DMS153 (cell line): ENCODE measurements at places on chromosomes 3 and 15.

DNA sequence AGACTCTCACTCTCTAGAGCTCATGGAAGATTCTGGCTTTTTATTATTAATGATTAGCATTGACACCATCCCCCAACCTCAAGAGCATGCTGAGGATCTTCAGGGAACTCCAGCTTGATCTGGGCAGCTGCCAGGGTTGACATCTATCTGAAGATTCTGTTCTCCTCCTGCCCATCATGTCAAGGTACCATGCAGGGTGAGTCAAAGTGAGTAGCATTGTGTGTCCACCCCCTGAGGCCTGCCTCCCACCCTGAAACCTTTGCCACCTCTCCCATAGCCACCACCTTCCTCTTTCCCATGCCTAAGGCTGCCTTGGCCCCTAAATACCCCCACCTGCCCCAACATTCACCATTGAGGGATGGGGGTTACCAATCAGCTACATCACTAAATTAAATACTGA is 70.1 kb upstream of the SLCO3A1 start:
- no peak for DNase-seq

DNA sequence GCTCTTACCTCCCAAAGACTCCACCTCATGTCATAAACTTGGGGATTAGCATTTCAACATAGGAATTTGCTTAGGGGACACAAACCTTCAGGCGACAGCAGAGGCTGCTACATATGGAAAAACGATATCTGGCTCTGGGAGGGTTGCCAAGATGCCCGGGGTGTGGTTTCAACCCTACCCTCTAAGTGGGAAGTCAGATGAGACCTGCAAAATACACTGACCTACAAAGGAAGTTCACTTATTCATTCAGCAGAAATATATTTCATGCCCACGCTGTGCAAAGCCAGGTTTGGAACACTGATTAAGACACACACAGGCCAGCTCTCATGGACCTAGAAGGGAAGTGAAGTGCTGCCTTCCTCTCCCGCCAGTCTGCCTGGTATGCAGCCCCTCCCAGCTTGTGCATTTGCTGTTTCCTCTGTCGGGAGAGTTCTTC is 239.3 kb downstream of the FEZF2 start:
- no peak for DNase-seq

DNA sequence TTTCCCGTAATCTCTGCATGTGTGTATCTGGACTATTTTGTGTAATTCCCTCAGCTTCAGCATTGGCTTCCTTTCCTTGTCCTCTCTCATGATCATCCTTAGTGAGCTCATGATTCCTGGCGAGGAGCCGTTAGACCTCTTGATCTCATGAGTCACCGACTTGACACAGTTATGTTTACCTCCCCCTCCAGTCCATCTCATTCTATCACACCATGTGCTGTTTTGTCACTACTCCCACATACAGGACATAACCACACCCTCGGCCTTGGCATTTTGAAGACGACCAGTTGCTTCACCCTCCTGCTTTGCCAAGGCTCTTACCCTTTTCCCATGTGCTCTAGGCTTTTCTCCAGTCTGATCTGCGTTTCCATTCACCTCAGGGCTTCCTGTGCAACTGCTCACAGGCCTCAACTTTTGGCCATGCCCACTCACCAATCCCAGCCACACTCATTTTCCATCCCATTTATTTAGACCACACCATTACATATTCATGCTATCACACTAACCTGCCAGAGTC is 41.5 kb downstream of the CP start:
- peak; percentile 6 for DNase-seq

DNA sequence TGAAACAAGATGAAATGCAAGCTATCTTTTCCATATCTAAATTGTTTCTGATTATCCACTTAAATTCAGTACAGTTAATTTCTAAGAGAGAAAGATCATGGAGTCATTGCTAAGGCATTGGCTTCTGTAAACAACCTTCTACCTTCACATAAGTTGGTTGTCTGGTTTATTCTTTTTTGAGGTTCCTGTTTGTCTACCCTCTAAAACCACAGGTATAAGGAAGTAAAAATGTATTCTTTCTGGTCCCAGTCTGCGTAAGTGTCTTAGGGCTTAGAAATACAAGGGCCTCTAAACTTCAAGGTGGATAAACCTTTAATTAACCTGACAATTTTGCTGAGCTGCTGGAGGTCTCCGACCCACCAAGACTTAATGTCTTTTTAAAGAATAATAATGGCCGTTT is 3.6 kb upstream of the ATOSA start:
- no peak for DNase-seq

- DNase-seq = no peak
These were observed 105.8 kb downstream of the LSAMP start for GRCh38 chr3:116339441-116340028.

GRCh38 chr3:61691466-61691865 is 130.1 kb downstream of the PTPRG start:
- DNase-seq = no peak

GRCh38 chr15:100918034-100918689 is 995 bp upstream of the LRRK1 start:
- DNase-seq = no peak

DNA sequence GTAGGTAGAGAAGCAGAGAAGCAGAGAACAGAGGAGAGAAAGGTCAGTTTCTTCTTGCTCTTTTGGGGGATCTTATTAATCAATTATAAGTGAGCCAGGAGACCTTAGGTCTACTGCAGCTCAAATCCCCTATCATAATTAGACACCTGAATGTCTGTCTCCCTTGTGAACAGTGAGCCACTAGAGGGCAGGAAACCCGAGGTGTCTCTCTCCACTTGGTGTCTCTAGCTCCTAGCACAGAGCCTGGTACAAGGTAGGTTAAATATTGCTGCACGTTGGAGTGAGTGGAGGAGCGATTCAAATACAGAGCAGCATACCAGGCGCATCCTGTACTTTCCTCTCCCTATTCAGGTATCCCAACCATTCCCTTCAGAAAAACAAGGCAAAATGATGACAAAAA is 2.0 kb upstream of the ST8SIA2 start:
- no peak for DNase-seq

DNA sequence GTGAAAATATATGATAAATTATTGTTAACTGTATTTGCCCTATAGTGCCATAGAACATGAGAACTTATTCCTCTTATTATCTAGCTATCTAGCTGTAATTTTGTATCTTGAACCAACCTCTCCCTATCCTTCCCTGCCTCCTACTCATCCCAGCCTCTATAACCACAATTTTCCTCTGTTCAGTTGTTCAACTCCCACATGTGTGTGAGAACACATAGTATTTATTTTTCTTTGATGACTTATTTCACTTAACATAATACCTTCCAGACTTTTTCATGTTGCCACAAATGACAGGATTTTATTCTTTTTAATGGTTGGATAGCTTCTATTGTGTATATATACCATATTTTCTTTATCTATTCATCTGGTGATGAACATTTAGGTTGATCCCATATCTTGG is 85.4 kb upstream of the SUCLG2 start:
- no peak for DNase-seq

DNA sequence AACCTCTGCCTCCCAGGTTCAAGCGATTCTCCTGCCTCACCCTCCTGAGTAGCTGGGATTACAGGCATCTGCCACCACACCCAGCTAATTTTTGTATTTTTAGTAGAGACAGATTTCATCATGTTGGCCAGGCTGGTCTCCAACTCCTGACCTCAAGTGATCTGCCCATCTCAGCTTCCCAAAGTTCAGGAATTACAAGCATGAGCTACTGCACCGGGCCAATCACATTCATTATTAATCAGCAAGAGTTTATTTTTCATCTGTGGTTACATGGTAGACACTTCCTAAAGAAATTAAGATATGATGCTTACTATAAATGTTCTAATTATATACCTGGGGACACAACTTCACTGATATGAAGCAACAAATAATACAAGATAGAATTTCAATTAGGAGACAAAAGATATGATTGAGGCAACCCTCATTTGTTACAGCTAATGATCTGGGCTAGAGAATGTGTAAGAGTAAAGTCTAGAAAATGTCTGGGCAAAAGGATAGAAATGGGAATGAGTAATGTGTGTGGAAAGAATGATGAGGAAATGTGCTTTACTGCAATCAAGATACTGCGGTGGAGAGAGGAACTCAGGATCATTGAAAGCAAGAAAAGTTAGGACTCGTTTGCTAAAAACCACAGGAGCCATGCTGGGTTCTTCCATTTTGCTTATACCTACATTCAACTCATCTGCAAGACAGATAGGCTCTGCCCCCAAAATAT is 366.8 kb downstream of the ZIC1 start:
- DNase-seq = no peak

DNA sequence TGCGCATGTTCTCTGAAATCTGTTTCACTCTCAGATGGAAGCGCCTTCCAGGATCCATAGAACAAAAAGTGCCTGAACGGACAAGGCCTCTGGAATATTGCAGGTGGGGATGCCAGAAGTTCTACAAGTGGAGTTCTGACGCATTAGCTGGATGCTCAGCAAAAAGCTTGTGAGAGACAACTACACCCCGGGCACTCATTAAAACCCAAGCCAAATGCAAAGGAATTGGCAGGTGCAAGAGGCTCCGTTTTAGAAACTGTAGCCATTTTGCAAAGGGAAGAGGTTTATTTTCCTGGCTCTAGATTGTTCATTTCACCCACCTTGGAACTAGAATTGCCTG is 35.2 kb upstream of the SLC24A5 start:
- DNase-seq = no peak

DNA sequence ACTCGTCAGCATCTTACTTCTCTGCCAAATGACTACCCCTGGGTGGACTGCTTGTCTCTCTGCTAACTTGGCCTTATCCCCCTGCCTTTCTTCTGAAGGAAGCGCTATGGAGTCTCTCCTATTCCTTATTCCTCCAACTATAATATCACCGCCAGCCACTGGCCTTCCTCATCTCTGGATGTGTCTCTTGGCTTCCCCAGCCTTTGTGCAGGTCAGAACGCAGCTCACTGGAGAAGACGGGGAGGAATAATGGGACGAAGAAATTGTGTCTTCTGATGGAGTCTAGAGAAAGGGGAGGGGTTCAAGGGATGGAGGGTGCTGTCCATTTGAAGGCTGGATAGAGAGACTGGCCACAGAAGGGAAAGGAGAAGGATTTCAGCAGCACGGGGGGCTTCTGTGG is 16.9 kb downstream of the ITGA11 start:
- DNase-seq = no peak

DNA sequence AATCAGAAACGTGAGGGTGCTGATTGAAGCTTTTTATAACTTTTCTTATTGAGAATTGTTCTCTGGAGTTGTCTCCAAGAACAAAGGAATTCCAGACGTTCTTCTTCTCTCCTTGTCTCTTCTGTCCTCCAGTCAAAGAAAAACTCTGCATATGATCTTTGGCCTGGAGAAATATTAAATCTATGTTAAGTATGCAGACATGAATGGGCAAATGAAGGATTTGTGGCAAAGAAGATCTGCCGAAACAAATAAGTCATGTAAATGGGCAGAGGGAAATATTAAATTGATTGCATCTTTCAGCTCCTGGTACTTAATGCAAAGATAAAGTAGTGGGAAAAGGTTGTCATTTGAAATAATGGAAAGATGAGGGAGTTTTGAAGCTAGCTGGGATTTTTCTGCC is 74.9 kb downstream of the IGF1R start:
- no peak for DNase-seq

- no peak for DNase-seq
These were observed 221.8 kb downstream of the THRB start for GRCh38 chr3:24272875-24273274.

DNA sequence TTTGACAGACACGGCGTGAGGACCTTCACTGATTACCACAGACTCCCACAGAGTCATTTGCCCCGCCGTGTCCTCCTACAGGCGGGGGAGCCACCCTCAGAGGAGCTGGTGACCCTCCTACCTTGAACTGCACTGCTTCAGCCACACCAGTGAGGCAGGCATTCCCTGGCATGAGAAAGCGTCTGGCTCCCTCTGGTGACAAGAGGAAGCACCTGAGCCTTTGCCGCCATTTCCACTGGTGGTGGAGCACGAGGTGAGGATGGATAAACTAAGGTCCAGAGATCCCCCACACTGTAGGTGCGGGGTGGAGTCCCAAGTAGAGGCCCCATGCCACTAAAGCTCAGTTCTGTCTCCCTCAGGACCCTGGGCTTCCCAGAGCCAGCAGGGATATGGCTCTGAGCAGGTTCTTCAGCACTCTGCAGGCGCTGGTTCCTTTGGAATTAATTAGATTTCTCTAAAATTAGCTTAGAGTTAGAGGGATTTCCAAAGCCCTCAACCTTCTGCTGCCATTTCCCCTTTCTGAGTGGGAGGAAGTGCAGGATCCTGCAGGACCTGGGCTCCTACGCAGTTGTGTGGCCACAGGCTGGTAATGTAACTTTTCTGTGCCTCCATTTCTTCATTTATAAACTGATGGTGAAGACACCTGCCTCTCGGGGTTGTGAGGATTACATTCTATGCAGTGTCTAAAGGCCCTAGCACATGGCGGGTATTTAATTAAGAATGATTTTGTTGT is 224.0 kb downstream of the SLCO3A1 start:
- DNase-seq = no peak

GRCh38 chr15:35519541-35520149 is 26.3 kb downstream of the DPH6 start:
- DNase-seq = peak; percentile 11

DNA sequence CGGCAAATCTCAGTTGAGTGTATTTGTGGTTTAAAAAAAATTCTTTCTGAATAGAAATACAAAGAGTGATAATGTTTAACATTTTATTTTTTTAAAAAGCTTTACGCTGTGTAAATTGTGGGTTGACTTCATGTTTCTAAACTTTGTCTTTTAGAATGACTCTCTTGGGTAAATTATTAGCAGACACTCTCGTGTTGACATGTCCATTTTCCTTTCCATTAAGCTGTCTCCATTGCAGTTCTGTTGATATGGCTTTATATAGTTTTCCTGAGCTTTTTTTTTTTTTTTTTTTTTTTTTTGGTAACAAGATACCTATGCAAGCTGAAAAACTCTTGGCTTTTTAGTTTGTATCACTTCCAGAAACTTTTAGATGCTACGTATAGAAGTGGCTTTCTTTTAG is 92.6 kb downstream of the IGF1R start:
- no peak for DNase-seq

GRCh38 chr3:47365213-47366153 is 15.3 kb upstream of the PTPN23 start:
- no peak for DNase-seq

- DNase-seq = peak; percentile 77
These were observed 844 bp upstream of the PFN2 start for GRCh38 chr3:149971403-149972075.
